ENCODE measurements at places on chromosomes 6 and 20.

GRCh38 chr6:31569861-31570536, 2.1 kb upstream of the LTA start:
- H3K36me3 ChIP-seq, result no peaks in the 10 kb centered on the region
- peaks cover 14% of the 10 kb centered on the region for H3K4me1 ChIP-seq
- H3K27me3 ChIP-seq, result no peaks in the 10 kb centered on the region
- H3K27ac ChIP-seq, result no peak overlapping the region
- H3K4me3 ChIP-seq, result no peak overlapping the region
- DNase-seq, result no peak

DNA sequence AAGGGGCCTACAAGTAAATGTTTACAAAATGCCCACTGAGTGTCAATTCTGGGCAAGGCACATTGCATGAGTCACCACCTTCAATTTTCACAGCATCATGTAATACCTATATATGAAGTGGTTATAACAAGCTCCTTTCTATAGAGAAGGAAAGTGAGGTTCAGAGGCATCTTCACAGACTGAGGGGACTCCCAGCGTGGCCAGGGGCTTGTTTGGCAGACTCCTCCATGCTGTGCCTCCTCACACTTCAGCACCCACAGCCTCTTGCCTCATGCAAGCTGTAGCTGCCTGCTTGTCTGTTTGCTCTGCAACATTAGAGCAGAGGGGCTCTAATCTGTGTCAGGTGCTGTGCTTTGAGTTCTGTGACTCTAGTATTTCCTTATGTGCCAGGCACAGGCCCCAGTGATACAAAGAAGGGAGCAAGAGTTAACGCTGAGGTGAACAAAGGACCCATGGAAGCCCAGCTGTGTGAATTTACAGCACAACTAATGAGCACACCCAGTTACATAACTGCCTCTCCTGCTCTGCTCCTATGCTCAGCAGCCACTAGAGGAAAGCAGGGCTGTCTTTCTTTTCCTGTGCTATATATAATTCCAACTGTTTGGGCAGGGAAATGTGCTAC, 72.3 kb downstream of the ZHX3 start:
- H3K4me3 ChIP-seq, result no peak overlapping the region
- peak overlapping the region; percentile 70 for H3K27ac ChIP-seq
- H3K36me3 ChIP-seq, result no peaks in the 10 kb centered on the region
- no peaks in the 10 kb centered on the region for H3K27me3 ChIP-seq
- peak; percentile 47 for DNase-seq

DNA sequence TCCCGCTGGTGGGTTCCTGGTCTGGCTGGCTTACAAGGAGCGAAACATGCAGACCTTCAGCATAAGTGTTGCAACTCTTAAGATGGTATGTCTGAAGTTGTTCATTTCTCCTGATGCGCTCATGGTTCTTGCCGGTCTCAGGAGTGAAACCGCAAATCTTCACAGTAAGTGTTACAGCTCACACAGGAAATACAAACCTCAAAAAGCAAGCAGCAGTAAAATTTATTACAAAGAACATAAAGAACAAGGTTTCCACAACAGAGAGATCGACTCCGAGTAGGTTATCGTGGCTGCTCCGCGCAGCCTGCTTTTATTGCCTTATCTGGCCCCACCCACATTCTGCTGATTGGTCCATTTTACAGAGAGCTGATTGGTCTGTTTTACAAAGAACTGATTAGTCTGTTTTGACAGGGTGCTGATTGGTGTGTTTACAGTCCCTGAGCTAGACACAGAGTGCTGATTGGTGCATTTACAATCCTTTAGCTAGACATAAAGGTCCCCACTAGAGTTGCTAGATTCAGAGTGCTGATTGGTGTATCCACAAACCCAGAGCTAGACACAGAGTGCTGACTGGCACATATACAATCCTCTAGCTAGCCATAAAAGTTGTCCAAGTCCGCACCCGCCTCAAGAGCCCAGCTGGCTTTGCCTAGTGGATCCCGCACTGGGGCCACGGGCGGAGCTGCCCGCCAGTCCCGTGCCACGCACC, 39.2 kb downstream of the TRIM27 start:
- DNase-seq, result no peak
- H3K4me3 ChIP-seq, result no peak overlapping the region
- H3K27ac ChIP-seq, result no peak overlapping the region
- H3K27me3 ChIP-seq, result no peaks in the 10 kb centered on the region

- H3K27ac ChIP-seq, result no peak overlapping the region
- no peaks in the 10 kb centered on the region for H3K27me3 ChIP-seq
- H3K4me3 ChIP-seq, result no peak overlapping the region
- H3K36me3 ChIP-seq, result no peaks in the 10 kb centered on the region
- DNase-seq, result no peak
Measured at GRCh38 chr6:74066168-74066871, 370.3 kb downstream of the CD109 start.

DNA sequence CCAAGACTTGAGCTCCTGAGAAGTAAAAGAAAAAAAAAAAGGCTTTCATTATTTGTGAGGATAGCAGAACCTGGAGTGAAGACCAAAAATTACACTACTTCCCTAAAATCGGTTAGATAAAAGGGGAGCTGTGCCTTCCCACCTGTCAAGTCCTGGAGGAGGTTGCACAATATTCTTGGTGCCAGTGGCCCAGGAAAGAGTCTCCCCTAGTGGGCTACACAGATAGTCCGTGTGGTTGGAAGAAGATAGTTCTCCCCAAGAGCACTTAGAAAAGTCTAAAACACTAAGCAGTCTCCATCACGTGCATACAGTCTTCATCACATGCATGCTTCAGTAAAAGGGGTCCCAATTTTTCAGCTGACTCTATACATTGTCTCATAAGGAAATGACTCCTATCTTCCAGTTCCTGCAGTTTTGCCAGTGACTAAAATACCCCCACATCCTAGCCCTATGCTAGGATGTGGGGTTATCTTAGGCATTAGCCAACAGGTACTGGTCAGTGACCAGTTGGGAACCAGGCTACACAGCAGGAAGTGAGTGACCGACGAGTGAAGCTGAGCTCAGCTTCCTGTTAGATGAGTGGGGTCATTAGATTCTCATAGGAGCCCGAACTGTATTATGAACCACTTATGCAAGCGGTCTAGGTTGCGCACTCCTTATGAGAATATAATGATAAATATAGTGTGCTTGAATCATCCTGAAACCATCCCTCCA, 199.5 kb upstream of the FAM83B start:
- no peaks in the 10 kb centered on the region for H3K27me3 ChIP-seq
- no peaks in the 10 kb centered on the region for H3K4me1 ChIP-seq
- H3K27ac ChIP-seq, result no peak overlapping the region
- no peak for DNase-seq

All from neuronal stem cell (in vitro differentiated cells).